ENCODE measurements at places on chromosomes 4 and X.

DNA sequence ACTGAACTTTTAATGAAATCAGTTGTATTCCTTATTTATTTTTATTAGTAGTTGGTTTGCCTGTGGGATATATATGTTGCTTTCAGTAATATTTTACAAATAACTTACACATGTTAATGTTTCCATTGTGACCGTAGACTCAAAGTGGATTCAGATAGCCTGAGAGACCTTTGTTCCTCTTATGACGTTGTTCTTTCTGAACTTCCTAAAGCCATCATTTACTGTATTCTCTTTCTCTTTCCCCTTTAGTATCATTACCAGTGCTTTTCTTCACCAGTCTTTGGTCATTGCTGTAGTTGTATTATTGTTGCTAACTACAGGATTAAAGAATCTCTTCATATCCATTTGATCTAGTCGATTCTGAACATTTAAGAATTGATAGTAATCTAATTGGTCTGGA, 4.3 kb downstream of the STIM2 start:
- DNase-seq = no peak

DNA sequence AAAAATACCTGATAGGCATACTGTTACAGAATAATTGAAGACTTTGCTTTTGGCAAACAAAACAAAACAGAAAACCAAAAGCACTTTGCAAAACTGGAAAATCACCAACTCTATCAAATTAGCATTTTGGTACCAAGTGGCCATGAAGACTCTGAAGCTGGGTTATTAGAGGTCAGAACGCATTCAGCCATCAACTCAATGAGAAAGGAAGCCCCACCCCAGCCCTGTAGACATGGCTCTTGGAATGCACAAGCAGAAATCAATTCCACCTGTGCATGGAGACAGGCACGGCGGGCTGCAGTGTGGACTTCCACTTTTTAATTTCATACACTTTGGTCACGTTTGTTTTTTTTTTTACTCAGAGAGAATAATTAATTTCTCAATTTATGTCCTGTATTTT, 93.6 kb upstream of the DHX15 start:
- no peak for DNase-seq

DNA sequence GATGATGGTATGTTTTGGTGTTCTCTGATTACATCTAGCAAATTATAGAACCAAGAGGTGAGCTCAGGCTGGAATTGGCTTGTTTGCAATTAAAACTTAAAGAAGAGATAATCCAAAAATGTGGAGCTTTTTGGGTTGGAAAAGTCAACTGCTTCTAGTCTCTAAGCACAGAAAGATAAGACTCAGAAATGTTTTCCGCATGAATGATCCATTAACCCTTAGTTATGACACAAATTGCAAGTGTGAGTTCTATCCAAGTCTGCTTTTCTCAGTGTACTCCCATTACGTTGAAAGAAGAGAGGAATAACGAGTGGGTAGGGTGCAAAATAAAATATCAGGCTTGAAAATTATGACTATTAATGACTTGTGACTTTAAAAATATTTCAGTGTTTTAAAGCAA, 38.5 kb downstream of the HPGD start:
- DNase-seq = no peak

DNA sequence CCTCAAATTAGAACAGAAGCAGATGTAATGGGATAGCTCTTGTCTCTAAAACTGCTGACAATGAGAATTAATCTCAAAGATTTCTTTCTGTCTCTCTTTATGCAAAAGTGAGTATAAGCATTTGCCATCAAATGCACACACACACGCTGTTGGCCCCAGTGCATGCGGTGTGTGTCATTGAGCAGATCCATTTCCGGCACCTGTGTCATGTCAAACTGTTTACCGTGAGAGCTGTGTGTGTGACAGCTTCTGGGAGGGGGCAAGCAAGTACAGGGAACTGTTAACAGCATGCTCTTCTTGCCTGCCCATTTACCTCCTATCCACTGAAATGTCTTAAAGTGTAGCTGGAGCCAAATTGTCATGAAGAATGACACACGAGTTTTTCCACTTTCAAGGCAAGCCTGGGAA, 297.9 kb upstream of the FAT4 start:
- no peak for DNase-seq

DNA sequence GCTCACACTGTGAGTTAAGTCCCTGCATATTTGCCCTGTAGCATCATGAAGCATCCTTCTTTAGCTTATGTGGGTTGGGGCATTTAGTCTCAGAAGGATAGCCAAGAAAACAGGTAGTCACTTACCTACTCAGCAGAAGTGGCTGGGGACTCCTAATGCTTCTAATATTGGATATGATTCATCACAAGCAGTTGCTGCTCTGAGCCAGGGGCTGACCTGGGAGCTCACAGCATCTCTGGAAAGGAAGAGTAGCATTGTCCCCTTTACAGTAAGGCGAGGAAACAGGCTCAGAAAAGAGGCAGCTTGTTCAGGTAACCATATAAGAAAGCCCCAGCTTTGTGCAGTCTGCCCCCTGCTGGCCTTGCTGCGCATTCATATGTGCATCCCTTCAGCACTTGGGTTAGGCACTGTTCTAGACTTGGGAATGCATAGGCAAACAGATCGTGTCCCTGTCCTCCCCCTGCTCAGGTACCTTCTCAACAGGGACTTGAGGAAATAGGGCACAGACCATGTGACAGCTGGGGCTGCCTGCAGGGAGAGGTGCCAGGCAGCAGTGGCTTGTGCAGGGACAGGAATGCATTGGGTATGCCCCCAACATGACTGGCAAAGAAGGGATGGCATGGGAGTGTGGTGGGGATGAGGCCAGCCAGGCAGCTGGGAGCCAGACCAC, 35.7 kb upstream of the TBC1D14 start:
- peak; percentile 65 for DNase-seq

GRCh38 chr4:55673424-55673823, 37.3 kb upstream of the NMU start:
- DNase-seq = no peak

DNA sequence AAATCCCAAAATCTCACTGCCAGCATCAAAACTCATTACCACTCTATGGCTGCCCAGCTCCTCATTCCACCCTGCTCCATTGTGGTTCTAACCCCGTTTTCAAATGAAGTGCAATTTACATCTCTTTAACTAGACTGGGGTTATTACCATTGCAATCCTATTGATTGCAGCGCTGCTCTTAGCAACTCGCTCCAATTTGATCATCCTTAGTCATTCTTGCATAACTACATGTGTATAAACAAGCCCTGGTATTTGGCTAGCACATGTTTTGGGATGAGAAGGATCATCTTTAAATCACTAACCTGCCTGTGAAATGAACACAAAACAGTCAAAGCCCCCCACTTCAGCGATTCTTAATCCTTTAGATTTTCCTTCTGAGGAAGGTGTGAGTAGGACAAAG, 340.1 kb upstream of the PPARGC1A start:
- no peak for DNase-seq

GRCh38 chr4:1970926-1971325, 37.8 kb downstream of the NELFA start:
- no peak for DNase-seq

DNA sequence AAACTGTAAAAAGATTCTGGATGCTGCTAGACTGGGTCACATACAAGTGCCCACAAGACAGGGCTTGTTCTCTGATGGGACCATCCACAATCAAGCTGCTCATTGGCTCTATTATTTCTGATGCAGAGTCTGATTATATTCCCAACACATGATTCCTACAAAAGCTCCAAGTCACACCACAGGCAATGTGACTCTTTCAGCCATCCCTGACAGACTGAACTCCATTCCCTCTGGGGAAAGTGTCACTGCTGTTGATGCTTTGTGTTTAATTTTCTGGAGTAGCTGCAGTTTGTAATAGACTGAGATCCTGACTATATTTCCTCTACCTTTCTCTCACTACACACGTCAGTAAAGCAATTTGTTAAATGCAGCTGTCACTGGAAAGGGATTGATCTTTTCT, 55.4 kb upstream of the BCLAF3 start:
- DNase-seq = no peak

GRCh38 chr4:77473509-77473908, 132.1 kb upstream of the CXCL13 start:
- DNase-seq = no peak

- DNase-seq = no peak
Measured at GRCh38 chr4:145199051-145199716, 18.8 kb upstream of the OTUD4 start.

- no peak for DNase-seq
Measured at GRCh38 chrX:9522378-9523155, 57.7 kb downstream of the TBL1X start.

DNA sequence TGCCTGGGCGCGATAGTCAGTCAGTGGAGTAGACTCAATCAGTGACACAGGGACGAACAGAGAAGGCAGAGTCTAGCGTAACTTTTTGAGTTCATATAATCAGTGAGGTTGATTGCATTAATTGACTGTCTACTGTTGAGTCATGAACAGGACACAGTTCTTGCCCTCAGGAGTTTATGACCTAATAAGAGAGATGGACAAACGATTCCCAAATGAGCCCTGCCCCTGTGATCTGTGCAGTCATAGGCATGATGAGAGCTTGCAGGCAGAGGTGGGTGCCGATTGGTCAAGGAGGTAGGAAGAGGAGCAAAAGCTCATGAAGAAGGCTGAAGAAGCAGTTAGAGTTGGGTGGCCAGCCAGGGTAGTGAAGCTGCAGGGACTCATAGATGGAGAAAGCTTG, 57.1 kb downstream of the ADD1 start:
- DNase-seq = no peak

GRCh38 chr4:76723924-76724323, 174.0 kb downstream of the SOWAHB start:
- DNase-seq = no peak

DNA sequence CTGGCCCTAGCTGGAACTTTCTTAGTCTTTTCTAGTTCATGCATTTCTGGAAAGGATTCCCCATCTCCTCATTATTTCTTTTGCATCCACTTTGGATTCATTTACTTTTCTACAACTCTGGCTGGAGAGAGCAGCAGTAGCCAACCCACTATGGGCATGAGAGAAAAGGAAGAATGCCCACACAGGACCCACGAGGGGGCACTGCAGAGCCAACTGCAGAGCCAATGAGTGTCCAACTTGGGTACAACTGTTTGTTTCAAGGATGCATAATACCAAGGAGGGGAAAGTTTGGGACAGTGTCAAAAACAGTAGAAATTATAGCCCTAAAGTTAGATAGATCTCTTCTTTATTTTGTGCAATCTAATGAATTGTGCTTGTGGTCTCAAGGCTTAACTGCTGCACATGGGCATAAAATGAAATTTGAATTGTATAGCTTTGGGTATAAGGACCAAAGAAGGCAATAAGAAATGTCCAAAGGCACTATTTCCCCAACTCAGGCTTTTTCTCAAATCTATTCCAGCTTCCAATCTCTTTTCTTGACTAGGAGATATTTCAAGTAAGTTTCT, 230.6 kb downstream of the NSUN7 start:
- DNase-seq = no peak

GRCh38 chr4:25481648-25482047, 104.6 kb downstream of the ANAPC4 start:
- no peak for DNase-seq

- no peak for DNase-seq
Measured at GRCh38 chr4:138609943-138610350, 367.8 kb upstream of the SLC7A11 start.

DNA sequence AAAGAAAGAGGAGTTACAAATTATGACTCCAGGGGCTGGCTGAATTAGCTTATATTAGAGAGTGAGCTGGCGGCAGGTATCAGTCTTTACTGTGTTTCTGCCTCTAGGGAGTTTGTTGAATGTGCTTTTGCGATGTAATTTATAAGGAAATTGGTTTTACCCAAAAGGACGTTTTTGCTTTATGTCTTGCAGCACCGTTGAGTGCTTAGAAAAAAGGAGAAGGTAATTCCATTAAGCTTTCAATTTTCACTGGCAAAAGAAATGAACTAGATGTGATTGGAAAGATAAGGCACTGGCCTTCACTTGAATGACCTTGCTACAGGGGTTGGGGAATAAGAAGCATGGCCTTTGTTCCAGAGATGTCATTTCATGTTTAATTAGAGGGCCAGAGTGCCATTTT, 74.9 kb upstream of the CBR4 start:
- DNase-seq = no peak

GRCh38 chr4:174120446-174121295, 162.8 kb downstream of the FBXO8 start:
- DNase-seq = peak; percentile 61

DNA sequence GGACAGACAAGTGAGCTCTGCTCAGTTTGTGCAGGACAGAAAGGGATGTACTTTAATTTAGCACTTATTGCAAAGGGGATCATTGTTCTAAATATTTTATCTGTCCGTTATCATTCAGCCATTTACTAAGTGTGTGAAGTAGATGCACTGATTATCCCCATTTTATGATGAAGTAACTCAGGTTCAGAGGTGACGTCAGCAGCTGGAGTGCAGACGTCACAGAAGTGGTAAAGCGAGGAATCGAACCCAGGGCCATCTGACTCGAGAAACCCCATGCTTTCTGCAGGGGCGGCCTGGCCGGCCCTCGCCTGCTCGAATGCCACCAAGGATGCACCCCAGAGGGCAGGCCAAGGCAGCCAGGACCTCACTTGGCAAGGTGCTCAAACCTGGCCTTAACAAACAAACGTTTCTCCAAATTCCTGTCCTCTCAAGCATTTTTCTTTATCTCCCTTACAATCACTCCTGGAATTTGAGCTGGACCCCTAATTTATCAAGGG, 75.0 kb downstream of the DCTD start:
- no peak for DNase-seq

GRCh38 chr4:55127053-55127452, 1.7 kb upstream of the KDR start:
- no peak for DNase-seq

DNA sequence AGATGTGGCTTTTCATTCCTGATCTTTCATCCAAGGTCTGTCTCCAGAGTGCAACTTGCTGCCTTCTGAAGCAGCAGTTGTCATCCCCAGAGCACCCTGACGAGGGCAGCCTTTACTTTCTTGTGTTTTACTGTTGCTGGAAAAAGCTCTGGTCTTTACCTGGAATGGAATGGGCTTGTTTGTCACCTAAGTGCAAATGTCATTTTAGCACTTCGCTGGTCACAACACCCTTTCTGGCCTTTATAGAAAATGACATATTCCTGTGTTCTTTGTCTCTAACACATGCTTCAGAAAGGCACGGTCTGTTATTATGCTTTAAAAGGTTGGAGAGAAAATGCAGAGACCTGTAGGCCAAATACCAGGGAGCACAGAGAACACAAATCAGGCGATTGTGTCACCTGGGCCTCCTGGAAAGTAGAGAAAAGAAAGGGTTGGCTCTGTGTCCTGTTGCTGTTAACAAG, 332.7 kb upstream of the IGFBP7 start:
- peak; percentile 26 for DNase-seq

DNA sequence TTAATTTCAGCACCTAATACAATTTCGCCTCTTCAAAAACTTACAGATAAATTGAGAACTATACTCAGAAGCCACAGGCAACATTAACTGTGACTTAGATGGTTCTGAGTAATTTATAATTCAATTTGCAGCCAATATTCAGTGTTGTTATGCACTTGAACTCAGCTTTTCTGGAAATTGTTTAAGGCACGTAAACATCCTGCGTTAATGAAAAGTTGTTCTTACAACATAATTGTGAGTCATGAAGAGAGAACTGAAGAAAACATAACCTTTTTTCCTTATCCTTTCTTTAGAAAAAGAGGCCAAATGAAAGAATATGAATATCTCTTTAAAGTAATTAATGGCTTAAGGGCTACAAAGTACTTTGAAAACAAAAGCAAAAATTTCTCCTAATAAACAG, 16.6 kb upstream of the H2AZ1 start:
- no peak for DNase-seq

GRCh38 chr4:112938461-112939058, 110.9 kb upstream of the ANK2 start:
- peak; percentile 14 for DNase-seq

All from T47D (cell line).